ENCODE measurements at places on chromosomes 3 and 15.

- peak; percentile 89 for DNase-seq
Measured at GRCh38 chr3:160413613-160414248, 14.3 kb downstream of the SMC4 start.

DNA sequence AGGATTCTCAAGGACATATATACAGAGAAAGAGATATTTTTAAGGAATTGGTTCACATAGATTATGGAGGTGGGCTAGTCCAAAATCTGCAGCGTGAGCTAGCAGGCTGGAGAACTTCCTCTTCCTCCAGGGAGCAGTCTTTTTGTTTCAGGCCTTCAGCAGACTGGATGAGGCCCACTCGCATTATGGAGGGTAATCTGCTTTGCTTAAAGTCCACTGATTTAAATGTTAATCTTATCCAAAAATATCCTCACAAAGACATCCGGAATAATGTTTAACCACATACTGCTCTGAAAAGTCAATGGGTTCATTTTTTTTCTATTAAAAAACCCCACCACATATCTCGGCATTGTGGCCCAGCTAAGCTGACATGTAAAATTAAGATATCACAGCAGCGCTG, 22.2 kb upstream of the NRROS start:
- DNase-seq = no peak

- DNase-seq = no peak
Measured at GRCh38 chr15:101492766-101493692, 3.5 kb upstream of the PCSK6 start.

DNA sequence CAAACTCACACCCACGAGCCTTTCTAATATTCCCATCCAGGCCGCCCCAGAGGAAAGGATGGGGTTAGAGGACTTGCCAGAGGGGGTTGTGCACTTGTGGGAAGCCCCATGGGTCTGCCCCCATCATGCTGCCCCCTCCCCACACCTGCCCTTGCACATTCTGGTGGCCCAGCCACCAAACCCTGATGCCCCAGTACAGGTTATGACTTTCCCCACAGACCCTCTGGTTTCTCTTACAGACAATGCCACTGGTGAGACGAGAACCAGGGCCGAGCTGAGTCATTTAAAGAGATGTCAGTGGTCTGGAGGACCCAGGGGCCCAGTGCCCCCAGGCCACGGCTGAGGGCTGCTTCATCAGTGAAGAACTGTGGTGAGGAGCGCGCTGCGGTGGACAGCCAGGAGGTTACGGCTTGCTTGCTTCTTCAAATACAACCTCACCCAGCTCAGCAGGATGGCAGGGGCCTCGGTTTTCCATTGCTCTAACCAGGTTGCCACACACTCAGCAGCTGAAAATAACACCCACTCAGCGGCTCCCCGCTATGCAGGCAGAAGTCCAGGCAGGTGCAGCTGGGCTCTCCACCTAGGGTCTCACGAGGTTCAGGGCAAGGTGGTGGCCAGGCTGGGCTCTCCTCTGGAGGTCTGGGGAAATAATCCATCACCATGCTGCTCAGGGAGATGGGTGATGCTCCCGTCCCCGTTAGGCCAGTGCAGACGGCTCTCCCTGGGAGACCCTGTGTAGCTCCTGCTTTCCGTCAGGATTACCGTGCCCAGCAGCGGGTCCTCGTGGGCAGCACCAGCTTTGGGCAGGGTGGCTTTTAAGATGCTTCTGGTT, 13.8 kb upstream of the SNRPA1 start:
- no peak for DNase-seq

DNA sequence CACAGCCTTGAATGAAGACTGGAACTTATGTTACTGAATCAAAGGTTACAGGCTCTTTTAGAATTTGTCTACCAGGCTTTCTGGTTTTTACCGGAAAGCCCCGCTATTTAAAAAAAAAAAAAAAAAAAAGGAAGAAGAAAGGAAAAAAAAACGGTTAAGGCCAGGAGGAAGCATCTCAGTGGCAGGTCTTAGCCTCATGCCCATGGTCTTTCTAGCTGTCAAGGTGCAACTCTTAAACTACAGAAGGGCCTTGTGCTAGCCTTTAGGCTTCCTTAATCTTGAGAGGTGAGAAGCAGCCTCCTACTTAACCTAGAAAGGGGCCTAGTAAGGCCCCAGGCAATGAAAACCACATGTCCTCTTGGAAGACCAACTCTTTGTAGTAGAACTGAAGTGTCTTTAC, 77.5 kb downstream of the TBC1D5 start:
- no peak for DNase-seq

GRCh38 chr3:39327053-39327745, 2.3 kb upstream of the CCR8 start:
- no peak for DNase-seq

DNA sequence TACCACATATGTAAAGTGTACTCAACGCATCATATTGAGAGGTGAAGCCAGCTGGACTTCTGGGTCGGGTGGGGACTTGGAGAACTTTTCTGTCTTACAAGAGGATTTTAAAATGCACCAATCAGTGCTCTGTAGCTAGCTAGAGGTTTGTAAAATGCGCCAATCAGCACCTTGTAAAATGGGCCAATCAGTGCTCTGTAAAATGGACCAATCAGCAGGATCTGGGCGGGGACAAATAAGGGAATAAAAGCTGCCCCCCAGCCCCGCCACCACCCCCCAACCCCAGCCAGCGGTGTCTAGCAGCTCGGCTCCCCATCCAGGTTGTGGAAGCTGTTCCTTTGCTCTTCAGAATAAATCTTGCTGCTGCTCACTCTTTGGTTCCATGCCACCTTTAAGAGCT, 6.2 kb upstream of the IVD start:
- DNase-seq = no peak

DNA sequence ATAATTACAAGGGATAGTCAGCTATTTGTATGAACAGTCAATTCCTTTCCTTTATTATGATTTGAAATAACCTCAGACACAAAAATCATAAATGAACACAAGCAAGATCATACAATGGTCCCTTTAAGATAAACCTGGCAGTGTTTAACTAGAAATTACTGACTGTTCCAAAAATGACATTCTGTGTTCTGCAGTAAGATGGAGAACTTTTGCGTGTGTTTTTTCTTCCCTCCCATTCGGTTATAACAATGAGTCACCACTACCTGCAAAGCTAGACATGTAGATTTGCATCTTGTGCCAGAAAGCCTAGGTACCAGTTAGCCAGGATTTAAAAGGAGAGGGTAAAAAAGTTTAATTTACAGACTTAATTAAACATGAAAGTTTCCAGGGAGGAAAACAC, 248.2 kb upstream of the ADAMTS9 start:
- no peak for DNase-seq

DNA sequence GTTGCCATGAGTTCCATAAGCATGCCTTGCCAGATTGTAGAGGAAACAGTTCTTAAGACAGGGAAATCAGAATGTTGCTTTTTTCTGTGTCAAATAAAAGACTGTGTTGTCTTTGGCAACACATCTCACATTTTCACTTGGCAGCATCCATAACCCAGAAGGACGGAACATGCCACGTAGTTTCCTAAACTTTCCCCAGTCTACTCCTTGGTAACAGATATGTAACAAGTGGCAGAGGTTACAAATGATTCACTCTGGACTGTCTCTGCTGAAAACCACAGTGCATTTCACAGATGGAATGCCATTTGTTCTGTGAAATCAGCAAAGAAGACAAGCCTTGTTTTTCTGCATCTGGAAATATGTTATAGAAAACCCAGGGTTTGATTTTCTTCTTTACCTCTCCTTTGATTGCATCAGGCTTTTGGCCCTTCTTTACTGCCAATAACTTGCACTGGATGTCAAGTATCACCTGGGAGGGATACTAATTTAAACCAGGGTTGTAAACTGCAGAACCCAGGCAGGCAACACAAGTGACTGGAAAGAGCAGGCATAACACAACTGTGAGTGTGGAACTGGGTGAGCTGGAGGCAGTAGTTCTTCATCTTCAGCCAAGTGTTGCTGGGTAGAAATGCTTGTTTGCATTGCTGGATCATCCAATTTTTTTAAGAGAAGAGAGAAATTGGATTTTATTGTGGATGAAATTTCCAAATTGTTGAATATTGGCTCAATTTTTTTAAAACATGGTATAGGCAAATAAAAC, 124.4 kb upstream of the FOXB1 start:
- no peak for DNase-seq

DNA sequence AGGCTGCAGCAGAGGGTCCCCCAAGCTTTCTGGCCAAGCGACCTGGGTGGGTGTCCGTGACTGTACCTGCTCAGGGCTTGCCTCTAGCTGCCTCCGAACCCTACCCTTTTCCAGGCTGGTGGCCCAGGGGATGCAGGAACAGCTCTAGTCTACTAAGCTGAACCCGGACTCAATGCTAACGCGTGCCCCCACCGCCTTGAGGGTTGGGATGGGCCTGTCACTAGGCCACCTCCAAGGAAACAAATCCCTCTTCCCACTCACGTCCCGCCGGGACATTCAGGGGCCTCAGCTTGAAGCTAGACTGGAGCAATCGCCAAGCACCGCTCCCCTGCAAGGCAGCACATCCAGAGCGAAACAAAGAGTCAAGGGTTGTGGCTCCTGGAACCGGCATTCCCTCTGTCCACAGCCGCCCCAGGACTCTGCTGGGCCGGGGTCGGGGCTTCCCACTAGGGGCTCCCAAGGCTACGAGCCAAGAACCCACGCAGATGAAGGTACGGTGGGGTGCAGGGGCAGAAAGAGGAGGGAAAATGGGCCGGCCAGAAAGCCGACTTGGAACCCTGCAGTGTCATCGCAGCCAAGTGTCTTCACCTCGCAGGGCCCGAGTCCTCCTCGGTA, 2.9 kb downstream of the FBXL22 start:
- no peak for DNase-seq

GRCh38 chr15:101499863-101500713, 10.6 kb upstream of the PCSK6 start:
- peak; percentile 93 for DNase-seq

DNA sequence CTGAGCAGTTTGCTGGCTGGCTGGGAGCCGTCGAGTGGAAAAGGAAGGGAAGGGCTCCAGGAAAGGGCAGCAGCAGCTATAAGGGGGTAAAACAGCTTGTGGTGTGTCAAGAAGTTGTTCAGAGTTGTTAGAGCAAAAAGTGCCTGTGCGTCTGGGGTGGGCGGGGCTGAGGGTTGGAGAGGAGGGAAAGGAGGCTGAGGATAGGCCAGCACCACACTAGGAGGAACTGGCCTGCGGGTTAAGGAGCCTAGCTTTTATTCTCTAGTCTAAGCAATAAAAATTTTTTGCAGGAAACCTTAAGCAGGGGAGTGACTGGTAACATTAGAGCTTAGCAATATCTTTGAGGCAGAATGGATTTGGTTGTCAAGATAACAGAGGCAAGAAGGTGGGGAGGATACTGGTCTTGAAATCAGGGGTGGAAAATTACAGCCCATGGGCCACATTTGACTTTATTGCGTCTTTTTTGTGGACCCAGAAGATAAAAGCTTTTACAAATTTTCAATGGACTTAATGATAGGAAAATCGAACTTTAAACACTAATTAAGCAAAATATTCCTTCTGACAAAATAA, 134.5 kb upstream of the AADACL2 start:
- DNase-seq = no peak

DNA sequence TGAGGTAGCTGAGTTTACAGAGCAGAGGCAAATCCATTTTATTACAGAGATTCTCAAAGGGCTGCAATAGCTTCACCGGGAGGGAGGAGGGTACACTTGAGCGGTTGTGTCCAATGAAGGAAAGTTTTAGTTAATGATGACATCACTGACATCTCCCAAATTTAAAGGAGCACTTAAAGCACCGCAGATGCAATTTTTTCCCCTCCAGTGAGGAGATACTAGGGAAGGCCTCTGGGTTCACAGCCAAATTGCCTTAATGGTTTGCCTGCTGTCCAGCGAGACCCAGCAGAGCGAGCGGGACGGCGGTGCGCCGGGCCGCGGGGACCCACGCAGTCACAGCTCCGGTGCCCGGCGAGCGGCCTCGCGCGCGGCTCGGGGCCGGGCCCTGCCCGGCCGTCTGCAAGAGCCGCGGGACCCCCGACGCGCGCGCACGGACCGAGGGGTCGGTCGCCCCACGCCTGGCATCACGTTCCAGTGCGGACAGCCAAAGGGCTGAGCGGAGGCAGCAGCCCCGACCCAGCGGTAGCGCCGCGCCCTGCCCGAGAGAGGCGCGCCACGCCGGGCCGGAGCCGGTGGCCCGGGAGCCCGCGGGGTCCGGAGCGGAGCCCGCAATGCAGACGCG, 160.5 kb upstream of the CHRNA7 start:
- DNase-seq = no peak

DNA sequence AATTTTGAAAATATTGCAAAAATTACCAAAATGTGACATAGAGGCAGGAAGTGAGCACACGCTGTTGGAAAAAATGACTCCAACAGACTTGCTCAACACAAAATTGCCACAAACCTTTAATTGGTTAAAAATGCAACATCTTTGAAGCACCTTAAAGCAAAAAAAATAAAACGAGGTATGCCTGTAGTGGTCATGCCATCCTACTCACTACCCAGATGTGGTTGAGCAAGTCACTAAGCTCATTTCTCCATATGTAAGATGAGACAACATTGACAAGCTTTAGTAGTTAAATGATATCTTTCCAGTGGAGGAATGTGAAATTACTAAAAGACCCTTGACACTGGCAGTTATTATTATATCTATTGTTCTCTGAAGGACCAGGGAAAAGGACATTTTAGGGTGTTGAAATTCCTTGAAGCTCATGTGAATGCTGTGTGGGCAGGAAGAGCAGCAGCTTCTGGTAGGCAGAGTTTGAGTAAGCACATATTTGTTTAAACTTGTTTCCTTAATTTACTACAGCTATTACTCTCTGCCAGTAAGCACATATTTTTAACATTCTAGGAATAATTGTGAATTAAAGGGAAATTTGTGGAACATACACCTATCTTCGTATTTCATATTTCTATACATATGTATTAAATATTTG, 131.6 kb upstream of the P2RY1 start:
- no peak for DNase-seq

- DNase-seq = peak; percentile 68
Measured at GRCh38 chr3:50516440-50516871, 13.0 kb upstream of the CACNA2D2 start.

DNA sequence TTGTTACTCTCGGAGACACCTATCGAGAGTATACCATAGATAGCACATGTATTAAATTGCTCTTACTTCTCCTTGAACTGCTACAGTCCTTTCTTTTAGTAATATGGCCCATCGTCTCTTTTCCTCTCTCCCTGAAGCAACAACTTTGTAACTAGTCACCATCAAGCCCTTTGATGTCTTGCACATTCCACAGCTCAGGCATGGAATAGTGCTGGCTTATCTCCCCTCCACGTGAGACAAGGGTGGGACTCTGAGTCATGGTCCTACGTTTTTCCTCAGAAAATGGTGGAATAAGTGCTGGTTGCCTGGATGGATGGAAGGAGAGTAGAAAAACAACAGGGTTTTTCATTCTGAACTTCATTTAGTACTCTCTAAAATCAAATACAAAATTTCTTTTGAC, 163.3 kb upstream of the MBNL1 start:
- DNase-seq = no peak

- no peak for DNase-seq
Measured at GRCh38 chr3:165658027-165658426, 179.2 kb downstream of the BCHE start.

- no peak for DNase-seq
Measured at GRCh38 chr15:62927836-62928235, 114.7 kb upstream of the TPM1 start.
